GM04503 (cell line): ENCODE measurements at places on chromosomes 12 and 14.
A peak's percentile ranks its signal among the peaks of the same experiment; 100 is the strongest.

GRCh38 chr14:42927313-42927712, 1320.6 kb downstream of the LRFN5 start:
- DNase-seq = no peak

- DNase-seq = no peak
Measured at GRCh38 chr12:120761519-120761934, 35.9 kb downstream of the ACADS start.

- no peak for DNase-seq
Measured at GRCh38 chr12:132444957-132445883, 44.7 kb upstream of the FBRSL1 start.

- no peak for DNase-seq
Measured at GRCh38 chr12:127555071-127555470, 711.9 kb upstream of the TMEM132C start.

GRCh38 chr14:79544698-79545070, 666.6 kb downstream of the DIO2 start:
- DNase-seq = peak; percentile 16

GRCh38 chr14:77342726-77343397, 22.0 kb downstream of the GSTZ1 start:
- DNase-seq = no peak

DNA sequence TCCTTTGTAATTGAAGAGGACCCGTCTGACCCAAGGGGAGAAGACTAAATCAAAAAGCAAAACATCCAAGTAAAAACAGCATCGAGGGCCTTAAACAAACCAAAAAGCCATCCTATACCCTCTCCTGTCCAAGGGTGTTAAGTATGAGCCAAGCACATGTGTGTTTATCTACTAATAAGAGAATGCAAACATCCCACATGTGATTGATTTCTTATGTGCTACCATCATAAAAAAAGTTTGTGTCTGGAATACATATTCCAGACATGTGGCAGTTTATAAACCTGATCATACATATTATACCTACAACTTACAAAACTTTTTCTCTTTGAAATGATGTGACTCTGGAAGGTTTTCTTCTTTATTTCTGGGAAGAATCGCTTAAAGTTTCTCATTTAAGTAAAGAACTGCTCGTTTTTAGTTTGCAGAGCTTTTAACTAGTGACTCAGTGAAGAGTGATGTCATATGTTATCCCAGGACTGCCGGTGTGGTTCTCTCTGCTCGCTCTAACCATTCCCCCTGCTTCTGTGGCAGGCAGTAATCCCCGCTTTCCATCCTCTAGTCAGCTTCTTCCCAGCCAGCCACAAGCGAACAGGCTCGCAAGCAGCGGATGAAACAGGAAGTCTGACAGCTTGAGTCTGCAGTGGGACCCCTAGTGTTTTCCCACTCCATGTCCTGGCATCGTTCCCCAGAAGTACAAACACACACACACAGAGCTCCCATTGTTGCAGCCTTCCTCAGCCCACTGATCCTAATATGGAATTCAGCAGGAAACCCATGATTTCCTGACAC, 431 bp upstream of the RHOJ start:
- peak; percentile 31 for DNase-seq

GRCh38 chr14:63759456-63759855, 31.6 kb upstream of the SGPP1 start:
- no peak for DNase-seq

DNA sequence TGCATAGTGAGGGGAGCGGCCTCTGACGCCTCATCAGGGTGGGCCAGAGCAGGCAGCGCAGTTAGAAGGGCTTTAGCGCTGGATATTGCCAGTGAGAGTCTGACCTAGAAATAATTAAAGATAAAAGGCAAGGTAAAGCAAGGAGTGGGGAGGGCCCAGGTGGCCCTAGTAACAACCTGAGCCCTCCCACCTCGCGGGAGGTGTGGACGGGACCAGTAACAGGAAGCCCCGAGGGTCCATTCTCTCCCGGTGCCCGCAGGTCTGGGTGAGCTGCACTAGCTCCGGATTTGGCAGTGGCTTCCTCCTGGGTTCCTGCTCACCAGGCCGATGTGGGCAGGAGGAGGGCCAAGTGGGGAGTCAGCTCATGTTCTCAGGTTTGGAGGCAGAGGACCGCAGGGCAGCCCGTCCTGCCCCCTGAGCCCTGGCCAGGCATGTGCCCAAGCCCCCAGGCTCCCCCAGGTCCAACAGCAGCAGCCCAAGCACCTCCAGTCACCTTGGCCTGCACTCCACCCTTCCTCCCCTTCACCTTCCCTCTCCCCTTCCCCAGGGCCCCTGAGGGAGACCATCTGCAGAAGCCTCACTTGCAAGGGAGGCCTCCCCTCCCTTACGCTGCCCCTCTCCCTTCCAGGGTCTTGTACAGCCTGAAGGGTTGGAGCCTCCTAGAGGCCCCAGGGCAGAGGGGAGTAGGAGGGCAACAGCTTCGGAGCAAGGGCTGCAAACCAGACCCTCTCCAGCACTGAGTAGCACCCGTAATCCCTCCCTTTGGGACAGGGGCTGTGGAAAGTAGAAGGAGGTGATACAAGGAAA, 144.3 kb upstream of the FKBP4 start:
- DNase-seq = no peak

GRCh38 chr12:26122681-26123481, 2.0 kb downstream of the BHLHE41 start:
- no peak for DNase-seq

DNA sequence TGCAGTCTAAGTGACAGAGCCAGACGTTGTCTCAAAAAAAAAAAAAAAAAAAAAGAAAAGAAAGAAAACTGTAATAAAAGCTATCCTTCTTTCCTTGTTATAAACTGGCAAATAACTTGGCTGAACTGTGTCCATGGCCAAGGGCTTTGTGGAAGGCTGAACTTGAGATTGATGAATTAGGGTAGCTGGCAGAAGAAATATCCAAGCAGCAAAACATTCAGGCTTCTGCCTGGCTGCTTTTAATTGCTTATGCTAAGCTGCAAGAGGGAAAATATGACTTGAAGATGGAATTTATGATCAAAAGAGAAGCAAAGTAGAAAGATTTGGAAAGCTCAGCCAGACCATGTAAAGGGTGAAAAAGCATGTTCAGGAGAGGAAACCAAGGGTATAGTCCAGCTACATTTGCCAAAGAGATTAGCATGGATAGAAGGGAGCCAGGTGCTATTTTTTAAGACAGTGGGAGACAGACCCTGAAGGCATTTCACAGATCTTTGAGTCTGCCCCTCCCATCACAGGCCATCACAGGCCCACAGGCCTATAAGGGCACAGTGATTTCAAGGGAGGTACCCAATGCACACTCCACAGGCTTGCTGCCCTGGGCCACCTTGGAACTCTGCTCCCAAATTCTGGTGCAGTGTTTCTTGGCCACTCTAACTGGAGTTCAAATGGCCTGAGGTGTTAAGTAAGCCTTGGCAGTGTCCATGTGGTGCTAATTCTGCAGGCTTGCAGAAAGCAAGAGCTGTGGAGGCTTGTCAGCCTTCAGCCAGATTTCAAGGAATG, 226.0 kb downstream of the AEBP2 start:
- no peak for DNase-seq

DNA sequence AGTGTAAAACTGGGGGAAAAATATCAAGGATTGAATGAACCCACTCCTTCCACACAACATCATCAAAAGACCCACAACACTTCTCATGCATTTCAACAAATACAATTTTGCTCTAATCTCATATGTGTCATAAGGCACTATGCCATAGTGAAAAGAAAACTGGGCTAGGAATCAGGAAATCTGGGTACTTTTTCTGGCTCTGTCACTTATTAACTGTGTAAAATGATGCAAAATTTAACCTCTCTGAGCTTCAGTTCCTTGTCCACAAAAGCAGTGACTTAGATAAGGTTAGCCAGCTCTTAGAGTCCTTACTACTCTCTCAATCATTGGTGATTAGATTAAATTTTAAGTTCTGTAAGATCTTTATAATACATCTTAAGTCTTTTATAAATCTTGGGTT, 250.5 kb upstream of the SOX5 start:
- no peak for DNase-seq

- no peak for DNase-seq
Measured at GRCh38 chr14:24253936-24254335, 9.0 kb downstream of the TGM1 start.

- no peak for DNase-seq
Measured at GRCh38 chr12:4607056-4607455, 41.8 kb downstream of the AKAP3 start.

- DNase-seq = no peak
Measured at GRCh38 chr12:5582018-5582417, 150.1 kb downstream of the NTF3 start.

GRCh38 chr14:75433631-75434071, 5.8 kb downstream of the JDP2 start:
- no peak for DNase-seq
